ENCODE measurements at places on chromosomes 6 and 20.

DNA sequence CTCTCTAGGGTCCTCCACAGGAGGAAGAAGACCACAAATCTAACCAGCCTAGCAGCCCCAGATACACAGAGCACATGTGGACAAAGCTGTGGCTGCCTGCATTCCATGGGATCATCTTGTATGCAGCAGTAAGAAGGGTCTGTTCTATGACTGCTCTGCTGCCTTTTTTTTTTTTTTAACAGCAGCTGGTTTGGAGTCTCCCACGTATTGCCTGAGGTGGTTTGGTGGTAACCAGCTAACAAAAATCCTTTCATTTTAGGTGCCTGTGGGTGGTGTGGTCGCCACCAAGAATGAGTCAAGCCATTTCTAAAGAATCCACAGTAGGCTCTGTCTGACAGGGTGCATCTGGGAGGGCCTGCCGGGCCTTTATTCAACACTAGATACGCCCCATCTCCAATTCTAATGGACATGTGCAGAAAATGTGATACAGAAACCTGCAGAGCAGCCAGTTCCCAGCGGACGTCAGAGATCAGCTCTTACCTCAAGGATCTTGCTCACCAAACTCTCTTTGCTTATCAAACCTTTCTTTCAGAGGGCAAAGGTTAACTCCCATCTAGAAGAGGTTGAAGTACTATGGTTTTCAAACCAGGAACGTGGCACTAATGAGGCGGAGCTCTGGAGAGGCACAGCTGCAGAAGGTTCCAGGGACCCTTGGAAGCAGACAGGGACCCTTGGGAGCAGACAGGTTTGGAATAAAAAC lies 32.0 kb downstream of the GNAS-AS1 start:
- DNase-seq: no peak

DNA sequence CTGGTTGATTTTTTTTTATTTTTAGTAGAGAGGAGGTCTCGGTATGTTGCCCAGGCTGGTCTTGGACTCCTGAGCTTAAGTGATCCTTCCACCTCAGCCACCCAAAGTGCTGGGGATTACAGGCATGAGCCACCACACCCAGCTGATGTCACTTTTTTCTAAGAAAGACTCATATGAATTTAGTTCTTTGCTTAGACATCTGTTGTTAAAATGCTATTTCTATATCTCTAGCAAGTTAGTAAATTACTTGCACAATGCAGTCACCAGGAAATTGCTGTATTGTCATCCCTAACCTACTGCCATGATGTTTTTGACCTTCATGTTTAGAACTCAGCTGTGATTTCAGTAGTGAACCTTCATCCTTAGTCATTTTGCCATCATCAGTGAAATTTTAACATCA lies 5.7 kb downstream of the KDM1B start:
- DNase-seq: no peak

- DNase-seq: no peak
Measured at GRCh38 chr6:79498842-79499241, 38.4 kb downstream of the LCA5 start.

- DNase-seq: no peak
Measured at GRCh38 chr6:29925321-29925720, 17.0 kb upstream of the HLA-A start.

DNA sequence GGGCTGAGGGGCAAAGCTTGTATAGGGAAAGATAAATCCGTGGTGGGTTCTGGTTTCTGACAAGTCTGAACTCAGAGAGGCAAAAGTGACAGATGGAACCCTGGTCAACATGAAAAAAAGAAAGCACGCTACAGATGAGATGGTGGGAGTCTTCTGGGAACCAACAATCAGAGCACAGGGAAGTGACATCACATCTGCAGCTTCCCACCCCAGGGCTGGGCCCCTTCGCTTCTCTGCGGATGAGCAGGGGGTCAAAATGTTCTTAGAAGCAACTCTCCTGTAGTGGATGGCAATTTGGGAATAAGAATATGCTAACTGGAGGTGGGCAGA lies 129.2 kb upstream of the AKAP12 start:
- DNase-seq: no peak

DNA sequence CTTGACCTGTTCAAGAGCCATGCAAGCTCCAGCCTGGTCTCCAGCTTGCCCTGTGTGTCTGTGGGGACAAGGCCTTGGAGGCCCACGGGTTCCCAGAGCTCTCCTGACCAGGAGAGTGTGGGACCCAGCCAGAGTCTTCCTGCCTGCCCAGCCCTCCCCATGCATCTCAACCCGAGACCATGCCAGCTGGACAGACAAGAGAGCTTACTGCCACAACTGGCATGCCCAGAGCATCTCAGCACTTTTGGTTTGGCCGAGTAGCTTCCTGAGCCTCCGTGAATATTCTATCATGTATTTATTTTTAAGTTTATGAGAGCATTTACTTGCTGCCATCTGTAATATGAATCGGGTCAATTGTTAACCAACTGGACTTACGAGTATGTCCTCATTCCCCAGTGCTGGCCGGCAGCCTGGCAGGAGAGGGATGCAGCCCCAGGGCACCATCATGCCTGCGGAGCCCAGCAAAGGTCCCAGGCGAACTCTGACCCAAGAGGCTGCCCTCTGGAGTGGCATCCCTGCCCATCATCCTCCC lies 14.9 kb downstream of the IP6K3 start:
- no peak for DNase-seq

DNA sequence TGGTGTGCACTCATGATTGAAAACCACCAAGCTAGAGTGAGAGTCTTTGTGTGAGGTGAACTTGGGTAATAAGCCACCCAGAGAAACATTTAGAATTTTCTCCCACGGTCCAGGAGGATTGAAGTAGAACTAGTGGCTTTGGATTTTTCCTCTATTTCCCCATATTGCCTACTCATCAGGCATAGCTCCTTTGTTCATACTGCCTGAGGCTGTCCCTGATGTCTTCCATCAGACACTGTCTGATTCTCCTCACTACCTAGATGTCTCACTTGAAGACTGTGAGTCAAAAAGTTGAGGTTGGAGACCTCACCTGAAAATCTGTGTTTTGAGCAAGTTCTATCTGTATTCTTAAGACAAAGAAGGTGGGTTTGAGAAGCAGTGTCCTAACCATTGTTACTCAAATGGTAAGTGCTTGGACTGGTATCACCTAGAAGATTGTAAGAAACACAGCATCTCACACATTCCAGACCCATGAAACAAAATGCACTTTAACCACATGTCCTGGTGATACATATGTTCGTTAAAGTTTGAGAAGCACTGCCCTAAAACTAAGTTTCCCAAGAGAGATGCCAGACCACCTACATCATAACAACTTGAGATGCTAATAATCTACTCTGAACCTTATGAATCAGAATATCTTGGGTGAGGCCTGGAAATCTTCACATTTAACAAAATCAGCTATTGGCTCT lies 523.4 kb upstream of the BTBD3 start:
- DNase-seq: no peak

GRCh38 chr20:43658069-43658722 lies 8.7 kb upstream of the MYBL2 start:
- DNase-seq: no peak

DNA sequence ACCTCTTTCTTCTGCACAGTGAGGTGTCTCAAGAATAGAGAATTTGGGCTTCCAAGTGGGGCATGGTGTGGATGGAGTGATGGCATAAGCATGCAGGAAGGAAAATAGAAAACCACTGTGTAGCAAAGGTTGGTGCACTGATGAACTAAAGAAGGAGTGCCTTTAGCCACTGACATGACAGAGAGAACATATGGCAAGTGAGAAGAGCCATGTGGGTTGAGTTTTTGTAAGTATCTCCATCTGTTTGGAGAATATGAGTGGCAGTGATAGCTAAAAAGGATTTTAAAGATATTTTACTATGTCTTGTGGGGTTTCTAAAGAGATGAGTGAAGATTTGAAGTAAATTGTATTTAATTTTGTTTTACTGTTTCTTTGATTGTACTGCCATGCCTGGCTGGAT lies 160.5 kb upstream of the GRIK2 start:
- DNase-seq: no peak

GRCh38 chr6:30443657-30444450 lies 45.5 kb upstream of the HLA-E start:
- no peak for DNase-seq

- DNase-seq: no peak
Measured at GRCh38 chr6:35343092-35343834, 905 bp downstream of the PPARD start.

DNA sequence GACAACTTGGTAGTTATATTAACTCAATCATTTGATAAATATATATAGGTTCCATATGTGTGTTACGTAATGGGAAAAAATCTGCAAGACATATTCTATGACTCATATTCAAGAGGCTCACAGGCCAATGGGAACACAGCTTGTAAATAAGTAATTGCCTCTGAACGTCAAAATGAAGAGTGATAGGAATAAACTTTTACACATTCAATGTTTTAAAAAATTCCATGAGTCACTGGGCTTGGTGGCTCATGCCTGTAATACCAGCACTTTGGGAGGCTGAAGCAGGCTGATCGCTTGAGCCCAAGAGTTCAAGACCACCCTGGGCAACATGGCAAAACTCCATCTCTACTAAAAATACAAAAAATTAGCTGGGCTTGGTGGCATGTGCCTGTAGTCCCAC lies 209.4 kb upstream of the MCHR2 start:
- DNase-seq: no peak

- DNase-seq: no peak
Measured at GRCh38 chr6:169787797-169788196, 36.4 kb downstream of the ERMARD start.

DNA sequence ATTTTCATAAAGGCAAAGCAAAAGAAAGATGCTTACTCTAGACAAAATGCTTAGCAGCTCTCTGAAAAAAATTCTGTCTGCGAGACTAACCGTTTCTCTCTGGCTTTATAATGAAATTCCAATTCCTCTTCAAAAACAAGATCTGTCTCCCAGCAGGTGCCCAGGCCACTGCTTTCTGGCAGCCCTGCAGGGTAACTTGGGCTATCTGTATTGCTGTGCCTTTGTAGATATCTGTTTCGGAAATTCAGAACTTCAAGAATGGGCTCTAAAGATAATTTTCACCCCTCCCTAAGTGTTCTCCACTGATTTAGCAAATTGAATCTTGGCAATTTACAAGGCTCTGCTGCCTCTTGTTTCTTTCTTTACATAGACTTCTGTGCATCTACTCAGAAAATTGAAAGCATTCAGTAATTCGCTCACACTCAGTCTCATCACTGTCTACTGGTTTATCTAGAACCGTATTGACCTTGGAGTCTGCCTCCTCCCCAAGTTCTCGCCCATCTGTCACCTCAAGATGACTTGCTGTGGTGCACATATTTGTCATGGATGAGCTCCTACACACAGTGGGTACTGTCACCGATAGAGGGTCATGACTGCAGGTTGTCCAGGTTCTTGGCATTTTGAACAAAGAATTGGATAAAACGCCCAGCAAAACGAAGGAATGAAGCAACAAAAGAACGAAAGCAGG lies 26.4 kb upstream of the FABP7 start:
- DNase-seq: no peak

GRCh38 chr6:492178-492577 lies 100.6 kb downstream of the IRF4 start:
- DNase-seq: no peak

DNA sequence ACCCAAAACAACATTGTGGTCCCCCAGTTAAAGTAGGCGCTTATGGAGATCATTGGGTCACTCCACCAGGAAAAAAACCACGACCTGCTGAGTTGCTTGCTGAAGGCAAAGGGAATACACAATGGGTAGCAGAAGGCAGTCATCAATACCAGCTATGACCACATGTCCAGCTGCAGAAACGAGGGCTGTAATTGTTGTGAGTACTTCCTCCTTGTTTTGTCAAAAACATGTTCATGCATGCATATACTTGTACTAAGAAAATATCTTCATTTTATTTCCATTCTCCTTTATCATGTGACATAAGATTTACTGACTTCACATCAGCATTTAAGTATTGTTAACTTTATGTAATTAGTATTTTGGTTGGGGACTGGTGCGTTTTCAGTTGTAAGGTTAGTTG lies 16.9 kb downstream of the SERINC1 start:
- no peak for DNase-seq

- DNase-seq: no peak
Measured at GRCh38 chr6:123771126-123771525, 32.5 kb upstream of the NKAIN2 start.

- no peak for DNase-seq
Measured at GRCh38 chr6:154738551-154738961, 5.3 kb downstream of the SCAF8 start.

DNA sequence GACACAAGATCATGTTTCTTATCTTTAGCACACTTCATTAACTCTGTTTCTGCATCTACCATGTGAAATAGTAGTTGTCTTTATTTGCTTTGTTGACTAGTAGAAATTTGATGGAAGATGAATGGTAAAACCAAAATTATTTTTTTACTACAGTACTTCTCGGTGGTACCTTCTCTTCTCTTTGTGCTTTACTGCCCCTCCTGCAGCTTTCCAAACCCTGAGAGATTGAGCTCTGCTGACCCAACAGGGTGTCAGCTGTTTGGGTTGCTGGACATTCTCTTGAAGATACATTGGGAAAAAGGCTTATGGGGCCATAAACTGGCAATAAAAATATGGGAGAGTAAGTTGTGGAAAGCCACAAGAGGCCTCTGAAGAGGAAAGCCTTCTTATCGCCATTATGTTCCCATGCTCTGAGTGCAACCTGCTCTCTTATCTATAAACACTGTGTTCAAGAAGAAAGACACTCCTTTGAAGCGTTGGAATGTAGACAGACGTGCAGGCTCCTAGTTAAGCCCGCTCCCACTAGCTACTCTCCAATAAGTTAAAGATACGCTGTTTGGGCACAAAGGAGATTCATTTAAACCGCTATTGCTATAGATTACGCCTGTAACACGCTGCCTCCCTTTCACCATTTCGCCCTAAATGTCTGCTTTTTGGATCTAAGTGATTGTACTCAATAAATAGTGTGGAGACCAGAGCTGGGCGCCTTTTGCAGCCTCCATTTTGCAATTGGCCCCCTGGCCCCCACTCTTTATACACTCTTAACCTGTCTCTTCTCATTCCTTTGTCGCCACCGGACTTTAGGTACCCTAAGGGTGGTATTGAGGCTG lies 60.1 kb upstream of the PRSS16 start:
- no peak for DNase-seq

DNA sequence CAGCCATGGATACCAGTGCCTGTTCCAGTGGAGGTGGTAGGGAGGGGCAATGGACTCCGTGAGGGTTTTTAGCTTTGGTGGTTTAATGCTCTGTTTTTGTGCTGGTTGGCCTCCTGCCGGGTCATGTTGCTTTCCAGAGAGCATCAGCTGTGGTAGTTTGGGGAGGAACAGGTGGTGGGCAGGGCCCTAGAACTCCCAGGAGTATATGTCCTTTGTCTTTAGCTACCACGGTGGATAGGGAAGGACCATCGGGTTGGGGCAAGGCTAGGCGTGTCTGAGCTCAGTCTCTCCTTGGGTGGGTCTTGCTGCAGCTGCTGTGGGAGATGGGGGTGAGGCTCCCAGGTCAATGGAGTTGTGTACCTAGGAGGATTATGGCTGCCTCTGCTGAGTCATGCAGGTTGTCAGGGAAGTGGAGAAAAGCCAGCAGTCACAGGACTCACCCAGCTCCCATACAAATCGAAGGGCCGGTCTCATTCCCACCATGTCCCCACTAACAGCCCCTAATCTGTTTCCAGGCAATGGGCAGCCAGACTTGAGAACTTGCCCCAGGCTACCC lies 38.9 kb downstream of the MRAP2 start:
- DNase-seq: no peak

GRCh38 chr6:105382496-105382895 lies 20.4 kb downstream of the PREP start:
- DNase-seq: no peak

All from stimulated activated CD4-positive, alpha-beta T cell treated with anti-CD3 and anti-CD28 coated beads, TNF-alpha, amount 100 ng/mL, for 4 hours (primary cell).